ENCODE measurements at places on chromosomes 11 and 22.

- H3K4me3 ChIP-seq, result no peak overlapping the region
- peak overlapping the region; percentile 99 for H3K27ac ChIP-seq
- H3K4me1 ChIP-seq, result peaks cover 31% of the 10 kb centered on the region
- DNase-seq, result no peak
Observed at GRCh38 chr11:95925011-95925410, 1.1 kb upstream of the MTMR2 start.

DNA sequence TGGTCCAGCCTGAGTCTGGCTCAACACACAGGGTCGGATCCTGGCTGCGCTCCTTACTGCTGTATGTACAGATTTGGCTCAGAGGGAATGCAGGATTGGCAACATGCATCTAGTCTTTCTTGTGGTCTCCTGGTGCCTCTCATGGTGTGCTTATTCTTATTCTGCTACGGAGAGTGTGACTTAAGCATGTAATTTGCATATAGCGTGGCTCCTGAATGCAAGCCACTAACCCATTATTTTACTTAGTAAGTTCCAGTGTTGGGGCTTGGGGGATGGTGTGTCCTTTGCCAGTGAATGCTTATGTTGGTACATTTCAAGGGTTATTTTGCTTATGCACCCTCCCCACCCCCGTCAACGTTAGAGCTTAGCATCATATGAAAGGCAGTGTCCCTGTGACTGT is 51.2 kb downstream of the PTPRJ start:
- H3K27me3 ChIP-seq, result no peaks in the 10 kb centered on the region
- peaks cover 61% of the 10 kb centered on the region for H3K4me1 ChIP-seq
- no peak overlapping the region for H3K27ac ChIP-seq
- no peak for DNase-seq
- no peak overlapping the region for H3K4me3 ChIP-seq

DNA sequence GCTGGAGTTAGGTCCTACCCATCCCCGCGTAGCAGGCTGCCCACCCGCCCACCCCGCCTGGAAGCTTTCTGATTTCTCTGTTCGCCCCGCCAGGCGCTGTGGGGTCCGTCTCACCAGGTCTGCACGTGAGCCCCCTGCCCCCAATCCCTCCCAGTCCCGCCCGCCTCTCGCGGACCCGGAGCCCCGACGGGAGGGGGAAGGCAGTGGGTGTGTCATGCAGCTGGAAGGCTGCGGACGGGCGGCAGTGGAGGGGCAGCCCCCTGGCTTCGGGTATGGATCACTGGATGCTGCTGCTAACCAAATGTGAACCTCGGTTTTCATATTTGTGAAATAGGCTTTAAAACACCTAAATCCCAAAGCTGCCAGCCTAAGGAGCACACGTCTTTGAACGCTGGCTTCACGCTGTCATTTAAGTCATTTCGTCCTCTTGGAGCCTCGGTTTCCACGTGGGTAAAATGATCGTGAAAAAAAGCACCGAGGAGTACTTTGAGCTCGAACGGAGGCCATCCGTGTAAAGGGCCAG is 568 bp upstream of the BIK start:
- no peaks in the 10 kb centered on the region for H3K27me3 ChIP-seq
- H3K4me1 ChIP-seq, result peaks cover 3% of the 10 kb centered on the region
- peaks cover 7% of the 10 kb centered on the region for H3K36me3 ChIP-seq

- H3K27me3 ChIP-seq, result no peaks in the 10 kb centered on the region
- H3K36me3 ChIP-seq, result peaks cover 13% of the 10 kb centered on the region
- no peak overlapping the region for H3K4me3 ChIP-seq
- H3K27ac ChIP-seq, result no peak overlapping the region
- peaks cover 19% of the 10 kb centered on the region for H3K4me1 ChIP-seq
- DNase-seq, result no peak
Observed at GRCh38 chr11:118430956-118431355, 5.3 kb upstream of the KMT2A start.

- H3K36me3 ChIP-seq, result no peaks in the 10 kb centered on the region
- no peak for DNase-seq
- no peak overlapping the region for H3K27ac ChIP-seq
- H3K4me3 ChIP-seq, result no peak overlapping the region
Observed at GRCh38 chr22:38835888-38836301, 7.9 kb downstream of the NPTXR start.

DNA sequence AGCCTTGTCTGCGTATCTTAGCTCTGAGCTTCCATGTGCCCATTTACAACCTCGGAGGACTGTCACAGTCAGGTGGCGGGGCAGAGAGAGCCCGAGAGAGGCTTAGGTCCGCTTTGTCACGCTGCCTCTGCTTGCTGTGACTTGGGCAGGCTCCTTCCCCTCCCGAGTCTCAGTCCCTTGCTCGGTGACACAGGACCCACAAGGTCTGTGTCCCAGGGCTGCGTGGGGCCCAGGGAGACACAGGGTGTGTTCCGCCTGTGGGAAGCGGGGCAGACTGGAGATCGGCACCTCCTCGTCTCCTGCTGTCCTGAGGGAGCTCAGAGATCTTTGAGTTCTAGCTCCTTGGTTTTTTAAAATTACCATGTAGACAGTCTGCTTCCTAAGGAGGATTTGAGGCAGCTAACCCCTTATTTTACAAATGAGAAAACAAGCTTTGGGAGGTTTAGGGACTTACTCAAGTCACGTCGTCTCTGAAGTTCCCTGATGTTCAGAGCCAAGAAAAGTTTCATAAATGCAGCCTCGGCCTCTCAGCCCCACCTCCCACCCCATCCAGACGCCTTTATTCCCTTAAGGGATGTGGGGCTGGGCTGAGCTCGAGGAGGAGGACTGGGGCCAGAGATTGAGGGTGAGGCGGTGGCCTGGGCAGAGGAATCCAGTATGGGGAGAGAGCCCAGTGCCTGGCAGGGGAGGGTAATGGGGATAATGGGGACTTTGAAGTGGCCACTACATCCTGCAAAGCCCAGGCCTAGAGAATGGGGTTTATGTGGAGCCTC is 103.6 kb downstream of the NECTIN1 start:
- DNase-seq, result no peak
- H3K27ac ChIP-seq, result no peak overlapping the region
- H3K4me3 ChIP-seq, result no peak overlapping the region
- H3K27me3 ChIP-seq, result peaks cover 57% of the 10 kb centered on the region
- no peaks in the 10 kb centered on the region for H3K4me1 ChIP-seq

DNA sequence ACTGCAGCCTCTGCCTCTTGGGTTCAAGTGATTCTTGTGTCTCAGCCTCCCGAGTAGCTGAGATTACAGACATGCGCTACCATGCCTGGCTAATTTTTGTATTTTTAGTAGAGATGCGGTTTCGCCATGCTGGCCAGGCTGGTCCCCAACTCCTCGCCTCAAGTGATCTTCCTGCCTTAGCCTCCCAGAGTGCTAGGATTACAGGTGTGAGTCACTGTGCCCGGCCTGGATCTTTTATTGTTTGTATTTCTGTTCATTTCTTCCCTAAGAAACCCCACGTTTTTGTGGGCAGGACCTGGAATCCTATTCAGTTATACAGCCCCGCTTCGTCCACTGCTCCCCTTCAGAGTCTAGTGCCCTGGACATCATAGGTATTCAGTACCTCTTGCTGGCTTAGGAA is 28.7 kb downstream of the ZBTB16 start:
- H3K4me1 ChIP-seq, result peaks cover 72% of the 10 kb centered on the region
- DNase-seq, result no peak
- H3K36me3 ChIP-seq, result peaks cover 31% of the 10 kb centered on the region
- no peaks in the 10 kb centered on the region for H3K27me3 ChIP-seq
- H3K27ac ChIP-seq, result no peak overlapping the region

DNA sequence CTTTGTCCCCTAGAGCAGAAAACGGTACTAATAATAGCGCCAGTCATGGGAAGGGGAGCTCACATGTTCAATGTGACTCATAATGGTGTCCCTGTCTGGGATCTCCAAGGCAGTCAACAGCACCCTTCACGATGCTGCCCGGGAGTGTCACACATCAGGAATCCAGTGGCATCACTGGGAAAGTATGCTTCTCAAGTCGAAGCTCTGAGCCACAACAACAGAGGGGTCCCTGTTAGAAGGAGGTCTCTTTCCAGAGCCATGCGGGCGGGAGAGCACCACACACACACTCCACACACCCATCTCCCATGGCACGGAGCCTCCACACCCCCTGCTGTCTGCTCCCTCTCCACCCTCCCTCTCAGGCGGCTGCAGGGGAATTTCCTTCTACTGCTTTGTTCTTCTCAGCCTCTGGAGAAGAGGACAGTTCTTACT is 119.7 kb downstream of the ETS1 start:
- H3K36me3 ChIP-seq, result peaks cover 100% of the 10 kb centered on the region
- H3K27me3 ChIP-seq, result no peaks in the 10 kb centered on the region
- DNase-seq, result no peak
- peaks cover 92% of the 10 kb centered on the region for H3K4me1 ChIP-seq
- peak overlapping the region; percentile 97 for H3K27ac ChIP-seq

GRCh38 chr11:27293515-27294417 is 69.2 kb downstream of the CCDC34 start:
- H3K27me3 ChIP-seq, result no peaks in the 10 kb centered on the region
- no peak for DNase-seq
- no peak overlapping the region for H3K4me3 ChIP-seq
- H3K36me3 ChIP-seq, result no peaks in the 10 kb centered on the region
- no peaks in the 10 kb centered on the region for H3K4me1 ChIP-seq
- H3K27ac ChIP-seq, result no peak overlapping the region

GRCh38 chr11:12169822-12170221 is 59.4 kb downstream of the MICAL2 start:
- H3K27me3 ChIP-seq, result no peaks in the 10 kb centered on the region
- DNase-seq, result no peak
- peaks cover 2% of the 10 kb centered on the region for H3K36me3 ChIP-seq
- peaks cover 2% of the 10 kb centered on the region for H3K4me1 ChIP-seq
- H3K4me3 ChIP-seq, result no peak overlapping the region
- no peak overlapping the region for H3K27ac ChIP-seq

GRCh38 chr22:45090497-45090910 is 73.2 kb upstream of the NUP50 start:
- H3K4me3 ChIP-seq, result no peak overlapping the region
- DNase-seq, result no peak
- no peak overlapping the region for H3K27ac ChIP-seq
- no peaks in the 10 kb centered on the region for H3K4me1 ChIP-seq
- no peaks in the 10 kb centered on the region for H3K36me3 ChIP-seq

GRCh38 chr11:120964857-120965256 is 59.0 kb upstream of the TBCEL start:
- H3K36me3 ChIP-seq, result no peaks in the 10 kb centered on the region
- no peak for DNase-seq
- H3K4me3 ChIP-seq, result no peak overlapping the region
- no peaks in the 10 kb centered on the region for H3K4me1 ChIP-seq

Measured in effector memory CD8-positive, alpha-beta T cell (primary cell).